ENCODE measurements at places on chromosomes 6 and 20. TPM values are rescaled to one million over a fixed set of nuclear protein-coding genes. Genes with fewer than 3 reads are reported as not detected.

Gene OR14J1
- total RNA-seq: not detected

Gene LAMA5
- total RNA-seq: 13.2 TPM

Gene LHFPL5
- total RNA-seq: not detected

Gene GGTLC1
- total RNA-seq: not detected

Gene TCF15
- total RNA-seq: 0.24 TPM

Gene CCDC170
- 0.17 TPM for total RNA-seq

Gene CST2
- total RNA-seq: not detected

Gene CENPW
- total RNA-seq: 78.4 TPM

Gene FRK
- total RNA-seq: 10.0 TPM

Gene PHACTR3
- total RNA-seq: 0.17 TPM

Gene WFDC5
- not detected for total RNA-seq

Gene MAFB
- total RNA-seq: 57.0 TPM

Gene TIAM2
- total RNA-seq: 9.1 TPM

Gene RBPJL
- total RNA-seq: not detected

Gene PACRG
- total RNA-seq: not detected

Gene COL10A1
- total RNA-seq: not detected

Gene AVP
- total RNA-seq: not detected
